Hepatic stellate cell (primary cell): ENCODE measurements at places on chromosomes 3 and 15.

DNA sequence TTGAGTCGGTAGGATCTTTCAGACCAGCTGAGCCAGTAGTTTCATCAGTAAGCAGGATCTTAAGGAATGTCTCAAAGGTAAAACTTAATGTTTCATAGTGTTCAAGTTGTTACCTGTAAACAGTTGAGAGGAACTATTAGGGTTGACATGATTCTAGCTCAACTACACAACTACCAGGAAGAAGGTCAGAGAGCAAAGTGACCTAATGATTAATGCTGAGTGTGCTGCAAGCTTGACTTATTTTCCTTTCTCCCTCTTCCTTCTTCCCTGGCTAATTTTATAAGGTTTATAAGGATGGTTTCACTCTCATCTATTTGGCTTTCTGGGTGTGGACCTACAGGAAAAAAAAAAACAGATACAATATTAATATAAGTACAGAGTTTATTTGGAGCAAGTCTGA lies 30.2 kb upstream of the LHFPL4 start:
- no peak for DNase-seq

DNA sequence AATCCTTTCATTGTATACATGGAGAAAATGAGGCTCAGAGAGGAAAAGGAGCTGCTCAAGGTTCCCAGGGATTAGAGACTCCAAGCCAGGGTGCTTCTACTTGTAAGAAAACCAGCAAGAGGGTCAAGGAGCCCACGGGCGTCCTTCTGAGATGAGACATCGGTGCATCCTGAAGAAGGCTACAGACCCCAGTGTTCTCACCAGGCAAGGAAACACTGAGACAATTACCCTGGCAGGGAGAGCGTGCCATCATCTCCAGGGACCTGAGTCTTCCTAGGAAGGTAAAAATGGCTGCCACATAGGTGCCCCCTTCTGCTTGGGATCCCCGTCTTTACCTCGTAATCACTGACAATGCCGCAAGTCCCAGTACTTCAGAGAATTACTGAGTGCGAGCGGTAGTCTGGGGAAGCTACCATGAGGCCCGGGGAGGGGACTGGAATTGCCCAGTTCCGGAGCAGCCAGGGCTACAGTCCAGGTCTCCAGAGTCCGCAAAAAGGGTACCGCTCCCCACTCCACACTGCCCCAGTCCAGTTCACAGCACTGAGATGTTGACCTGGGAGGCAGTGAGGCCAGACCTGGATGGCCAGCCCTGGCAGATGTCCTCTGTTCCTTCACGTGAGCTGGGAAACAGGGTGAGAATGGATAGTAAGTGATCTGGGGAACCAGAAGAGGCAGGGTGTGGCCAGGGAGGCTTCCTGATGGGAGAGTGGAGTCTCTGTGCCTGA lies 164.7 kb upstream of the SMAD3 start:
- no peak for DNase-seq

- DNase-seq: no peak
Observed at GRCh38 chr3:178255315-178255714, 280.9 kb upstream of the KCNMB2 start.

DNA sequence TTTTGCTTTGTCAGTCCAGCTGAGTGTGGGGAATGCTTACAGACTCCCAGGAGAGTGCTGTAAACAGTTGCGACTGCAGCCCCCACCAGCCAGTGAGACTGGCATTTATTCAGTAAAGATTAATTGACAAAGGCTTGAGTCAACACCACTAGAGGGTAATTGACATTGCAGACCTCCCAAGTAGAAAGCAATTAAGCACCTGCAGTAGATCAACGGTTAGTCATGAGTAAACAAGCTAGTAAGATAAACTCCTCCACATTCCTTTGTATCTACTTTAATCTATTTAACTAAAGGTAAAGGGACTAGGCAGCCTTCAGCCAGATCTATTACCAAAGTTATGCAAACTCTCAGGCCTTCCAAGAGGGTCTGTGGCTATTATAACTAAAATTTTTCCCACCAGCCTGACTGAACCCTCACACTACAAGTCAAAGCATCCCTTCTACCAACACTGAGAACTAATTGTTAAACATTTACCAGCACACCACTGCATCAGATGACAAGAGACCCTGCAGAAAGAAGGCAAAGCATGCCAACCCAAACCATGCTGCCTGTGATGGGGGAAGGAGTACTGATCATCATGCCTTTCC lies 30.5 kb upstream of the GALNT15 start:
- DNase-seq: no peak

GRCh38 chr3:143352850-143353550 lies 233.4 kb downstream of the CHST2 start:
- no peak for DNase-seq

- no peak for DNase-seq
Observed at GRCh38 chr3:58037141-58037910, 29.1 kb downstream of the FLNB start.

DNA sequence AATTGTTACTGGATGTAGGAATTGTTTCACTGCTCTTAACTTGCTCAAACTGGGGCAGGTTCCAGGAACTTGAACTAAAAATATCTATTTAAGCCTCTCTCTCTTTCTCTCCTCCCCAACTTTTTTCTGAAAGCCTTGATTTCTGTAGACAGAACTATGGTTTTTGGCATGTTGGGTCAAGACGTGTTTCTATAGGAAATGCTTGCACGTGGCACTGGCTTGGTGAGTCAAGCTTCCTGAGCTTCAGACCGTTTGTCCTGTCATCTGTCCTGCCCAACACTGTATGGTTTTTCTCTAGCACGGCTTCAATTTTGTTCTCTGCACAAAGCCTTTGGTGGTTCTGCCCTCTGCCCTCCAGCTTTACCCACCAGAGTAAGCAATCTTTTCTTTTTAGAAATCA lies 13.5 kb downstream of the EAF1 start:
- DNase-seq: no peak

GRCh38 chr15:52710050-52710707 lies 31.0 kb upstream of the ATOSA start:
- DNase-seq: no peak

DNA sequence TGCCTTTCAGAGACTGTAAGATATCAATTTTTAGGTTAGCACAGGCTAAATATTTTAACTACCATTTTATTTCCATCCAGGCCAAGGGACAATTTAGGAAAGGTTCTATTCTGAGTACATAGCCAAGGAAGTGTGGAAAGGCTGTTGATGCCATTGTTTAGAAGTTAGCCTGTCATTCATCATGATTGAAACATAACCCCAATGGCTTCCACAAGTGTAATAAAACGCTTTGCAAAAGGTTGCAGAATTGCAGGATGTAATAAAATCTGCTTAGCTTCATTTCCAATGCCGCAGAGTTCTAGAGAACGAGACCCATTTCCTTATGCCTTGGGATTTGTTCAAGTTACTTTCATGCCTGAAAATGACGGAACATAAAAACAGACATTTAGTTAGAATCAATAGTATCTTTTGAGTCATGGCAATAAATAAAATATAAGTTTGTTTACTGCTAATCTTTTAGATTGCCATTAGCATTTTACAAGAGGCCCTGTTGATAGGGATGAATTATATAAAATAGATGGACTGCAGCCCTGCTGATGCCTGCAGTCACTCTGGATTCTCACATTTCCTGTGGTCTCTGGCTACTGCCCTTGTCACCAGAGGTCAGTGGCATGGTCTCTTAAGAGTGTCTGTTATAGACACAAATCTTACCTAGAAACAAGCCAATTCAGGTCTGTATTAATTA lies 678.2 kb upstream of the CFAP20DC start:
- no peak for DNase-seq

DNA sequence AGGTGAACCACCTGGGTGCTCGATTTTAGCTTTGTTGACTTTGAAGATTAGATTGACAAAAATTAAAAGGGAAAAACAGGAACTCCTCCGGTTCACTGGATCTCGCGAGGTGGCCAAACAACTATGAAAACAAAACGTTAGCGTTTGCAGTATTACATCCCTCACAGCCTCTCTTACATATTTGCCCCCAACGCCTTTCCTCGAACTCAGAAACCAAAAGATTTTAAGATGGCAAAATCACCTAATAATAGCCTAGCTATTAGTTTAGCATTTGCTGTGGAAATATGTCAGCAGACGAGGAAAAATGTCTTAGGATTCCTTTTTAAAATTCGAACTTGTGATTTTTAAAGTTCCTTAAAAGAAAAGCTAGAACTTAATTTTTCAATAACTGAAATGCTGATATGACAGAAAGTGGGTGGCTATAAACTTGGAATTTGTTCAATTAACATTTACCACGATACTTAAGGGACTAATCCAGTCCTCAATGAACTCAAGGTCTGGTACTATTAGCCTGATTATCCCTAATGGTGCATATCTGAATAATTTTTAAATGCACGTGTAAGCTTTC lies 491 bp upstream of the SENP7 start:
- peak; percentile 68 for DNase-seq

GRCh38 chr15:28726102-28726501 lies 13.9 kb upstream of the GOLGA8M start:
- no peak for DNase-seq

- DNase-seq: no peak
Observed at GRCh38 chr3:69115731-69116130, 6.7 kb downstream of the LMOD3 start.

DNA sequence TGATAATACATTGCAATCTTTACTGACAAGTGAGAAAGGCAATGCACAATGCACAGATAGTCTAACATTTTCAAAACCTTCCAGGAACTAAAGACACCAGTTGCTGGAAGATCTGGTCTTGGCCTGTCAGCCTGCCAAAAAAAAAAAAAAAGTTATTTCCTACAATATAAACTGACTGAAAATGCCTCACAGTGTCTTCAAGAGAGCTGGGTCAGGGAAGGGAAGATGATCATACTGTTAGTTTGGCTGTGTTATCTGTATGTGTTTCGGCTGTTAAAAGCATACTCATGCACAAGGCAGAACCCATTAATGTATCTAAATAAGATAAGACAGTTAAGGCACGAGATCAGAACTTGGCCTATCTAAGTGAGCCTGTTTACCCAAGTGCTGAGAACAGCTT lies 673.4 kb downstream of the MECOM start:
- no peak for DNase-seq

DNA sequence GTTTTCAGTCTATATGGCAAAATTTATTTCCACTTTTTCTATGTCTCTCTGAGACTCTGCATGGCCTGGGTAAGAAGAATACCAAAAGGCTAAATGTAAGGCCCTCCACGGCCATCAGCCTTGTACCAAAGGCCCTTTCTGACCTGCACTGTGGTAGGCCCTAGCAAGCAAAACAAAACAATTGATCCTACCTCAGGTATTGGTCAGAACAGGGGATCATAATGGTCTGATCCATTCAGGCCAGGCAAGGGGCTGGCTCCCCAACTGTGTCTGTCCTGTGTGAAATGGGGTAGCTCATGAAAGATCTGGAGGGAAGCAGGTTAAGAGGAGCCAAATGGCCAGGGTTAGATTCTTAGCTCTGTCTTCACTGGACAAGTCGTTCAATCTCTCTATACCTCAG lies 181.3 kb downstream of the SSR3 start:
- DNase-seq: no peak

DNA sequence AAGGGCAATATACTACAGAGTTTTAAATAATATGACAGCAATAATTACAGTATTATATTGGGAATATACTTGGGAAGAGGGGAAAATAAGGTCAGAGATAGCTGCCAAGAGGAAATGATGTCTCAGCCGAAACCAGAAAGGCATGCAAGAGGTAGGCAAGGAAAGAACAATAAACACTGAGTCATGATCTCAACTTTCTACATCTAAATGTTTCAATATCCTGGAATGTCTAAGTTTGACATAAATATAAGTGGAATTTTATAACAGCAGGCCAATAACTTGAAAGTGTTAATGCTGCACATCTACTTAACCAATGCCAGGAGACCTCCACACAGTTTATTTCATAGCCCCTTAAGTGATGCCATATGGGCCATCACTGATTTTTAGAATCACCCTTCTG lies 99.8 kb upstream of the CPNE4 start:
- peak; percentile 22 for DNase-seq

GRCh38 chr3:191348098-191348497 lies 17.8 kb upstream of the UTS2B start:
- DNase-seq: no peak

DNA sequence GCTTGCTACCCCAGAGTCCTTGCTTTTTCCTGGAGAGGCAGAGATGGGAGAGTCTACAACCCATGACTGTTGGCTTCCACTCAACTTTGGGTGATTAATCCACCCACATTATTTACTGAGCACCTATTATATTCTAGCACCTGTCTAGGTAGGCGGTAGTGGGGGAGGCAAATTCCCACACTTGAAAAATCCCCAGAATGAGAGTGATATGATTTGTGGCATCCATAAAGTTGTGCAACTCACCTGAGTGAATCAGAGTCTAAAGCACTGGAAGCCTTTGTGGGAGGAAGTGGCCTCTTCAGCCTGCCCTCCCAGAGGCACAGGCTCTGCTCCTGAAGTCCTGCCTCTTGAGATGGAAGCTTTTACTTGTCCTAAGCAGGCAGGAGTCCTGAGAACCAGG lies 40.4 kb upstream of the CTNNB1 start:
- DNase-seq: no peak

GRCh38 chr3:78765671-78766485 lies 1001.9 kb downstream of the ROBO1 start:
- no peak for DNase-seq

GRCh38 chr15:36495456-36495991 lies 83.9 kb upstream of the CDIN1 start:
- DNase-seq: no peak

DNA sequence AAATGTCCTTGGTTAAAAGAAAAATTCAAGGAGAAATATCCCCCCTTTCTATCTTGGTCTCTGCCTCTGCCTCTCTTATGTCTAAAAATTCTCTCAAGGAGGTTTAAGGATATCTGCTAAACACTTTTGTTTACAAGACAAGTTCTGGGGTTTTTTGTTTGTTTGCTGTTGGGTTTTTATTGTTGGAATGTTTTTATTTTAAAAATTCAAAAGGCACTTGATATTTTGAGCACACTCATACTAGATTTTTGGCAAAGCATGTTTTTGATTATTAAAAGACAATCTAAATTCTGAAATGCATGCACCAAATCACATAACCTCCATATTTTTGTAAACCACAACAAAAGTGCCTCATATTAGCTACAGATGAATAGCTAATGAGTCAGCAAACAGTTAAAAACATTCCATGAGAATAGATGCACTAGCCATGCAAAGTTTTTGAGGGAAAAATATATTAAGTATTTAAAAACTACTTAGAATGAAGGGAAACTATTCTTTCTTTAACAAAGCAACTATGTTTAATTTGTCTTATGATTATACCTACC lies 84.6 kb downstream of the ZBTB20 start:
- DNase-seq: peak; percentile 4

DNA sequence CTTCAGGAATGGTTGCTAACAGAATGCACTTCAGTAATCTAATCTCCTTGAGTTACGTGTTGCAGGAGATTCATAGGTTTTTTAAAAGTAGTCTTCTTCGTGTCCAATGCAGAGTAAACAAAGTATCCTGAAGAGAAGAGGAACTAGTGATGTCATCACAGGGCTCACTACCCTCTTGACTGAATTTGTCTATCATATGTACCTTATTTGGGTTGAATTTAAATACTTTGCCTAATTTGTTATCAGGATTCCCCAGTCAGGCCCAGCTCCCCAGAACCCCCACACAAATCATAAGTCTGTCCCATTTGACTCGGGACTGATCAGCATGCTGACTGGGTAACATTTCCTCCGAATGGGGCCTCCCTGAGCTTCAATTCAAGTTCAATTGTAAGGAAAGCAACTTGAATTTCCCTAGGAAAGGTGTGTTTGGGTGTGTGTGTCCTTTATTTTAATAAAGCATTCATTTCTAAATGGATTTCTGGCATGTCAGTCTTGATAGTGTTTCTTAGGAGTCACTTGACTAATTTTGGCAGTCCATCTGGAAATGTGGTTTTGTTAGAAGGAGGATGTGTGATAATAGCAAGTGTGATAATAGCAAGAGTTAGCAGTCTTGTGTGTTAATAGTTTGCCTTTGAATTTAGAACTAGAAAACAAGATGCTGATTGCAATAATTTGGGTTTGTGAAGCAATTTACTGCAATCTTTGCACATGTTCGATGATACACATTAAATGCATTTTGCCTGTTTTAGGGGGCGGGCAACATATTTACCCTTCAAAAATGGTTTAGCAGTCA lies 21.9 kb downstream of the OXNAD1 start:
- DNase-seq: no peak
